ENCODE measurements at places on chromosomes 1 and 21.

DNA sequence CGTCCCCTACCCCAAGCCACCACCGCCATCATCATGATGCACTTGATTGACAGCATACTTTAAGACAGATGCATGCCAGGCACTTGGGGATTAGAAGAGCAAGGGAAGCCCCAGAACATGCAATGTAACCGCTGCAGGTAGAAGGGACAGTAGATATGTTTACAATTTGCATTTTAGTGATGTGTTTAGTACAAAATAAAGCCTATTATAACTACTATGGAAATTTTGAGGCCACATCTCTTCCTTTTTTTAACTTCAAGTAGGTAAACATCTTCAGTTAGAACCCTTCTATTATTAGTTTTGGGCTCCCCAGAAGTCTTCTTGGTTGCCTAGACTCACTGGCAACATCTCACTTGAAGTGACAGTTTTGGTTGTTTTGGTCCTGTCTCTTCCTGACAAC, 25.3 kb downstream of the CR1L start:
- DNase-seq: no peak

GRCh38 chr1:71656902-71657301, 576.1 kb upstream of the ZRANB2 start:
- DNase-seq: no peak

DNA sequence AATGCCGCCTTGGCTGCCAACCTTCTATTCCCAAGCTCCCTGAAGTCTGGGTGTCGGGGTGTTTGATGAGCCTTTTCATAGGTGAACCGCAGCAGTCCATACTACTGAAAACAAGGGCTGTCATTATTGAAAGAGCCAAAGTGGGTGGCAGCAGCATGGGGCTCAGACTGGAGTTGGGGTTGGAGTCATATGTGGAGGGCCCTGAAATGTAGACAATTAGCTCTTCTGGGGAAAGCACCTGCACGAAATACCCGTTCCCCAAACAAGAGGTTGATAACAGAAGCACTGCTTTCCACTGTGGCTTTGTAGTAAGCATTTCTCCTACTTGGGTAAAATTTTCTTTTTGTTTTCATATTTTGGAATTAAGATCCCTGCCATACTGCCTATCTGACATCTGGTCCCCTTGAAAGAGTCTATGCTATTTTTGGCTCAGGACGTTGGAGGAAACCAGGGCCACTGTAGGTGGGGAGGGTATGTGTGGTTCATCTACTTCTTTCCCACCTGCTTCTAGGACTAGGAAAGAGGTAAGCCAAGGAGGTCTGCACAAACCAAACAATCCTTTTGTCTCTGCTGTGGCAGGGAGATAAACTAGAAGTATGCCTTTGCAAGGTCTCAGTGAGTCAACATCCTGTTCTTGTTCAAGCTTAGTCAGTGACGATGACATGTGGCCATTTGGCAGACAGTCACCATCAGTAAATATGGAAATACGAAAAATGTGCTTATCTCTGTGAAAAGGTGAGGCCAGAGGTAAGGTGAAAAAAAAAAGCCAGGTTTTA, 197.0 kb upstream of the UBE2U start:
- DNase-seq: no peak

GRCh38 chr1:3871451-3871805, 14.2 kb downstream of the DFFB start:
- DNase-seq: no peak

- no peak for DNase-seq
Observed at GRCh38 chr1:184455786-184456185, 69.0 kb downstream of the C1orf21 start.
